H4 (cell line): ENCODE measurements at places on chromosomes 3 and 15.

- DNase-seq: no peak
Measured at GRCh38 chr3:127394031-127394430, 106.2 kb upstream of the PRR20G start.

DNA sequence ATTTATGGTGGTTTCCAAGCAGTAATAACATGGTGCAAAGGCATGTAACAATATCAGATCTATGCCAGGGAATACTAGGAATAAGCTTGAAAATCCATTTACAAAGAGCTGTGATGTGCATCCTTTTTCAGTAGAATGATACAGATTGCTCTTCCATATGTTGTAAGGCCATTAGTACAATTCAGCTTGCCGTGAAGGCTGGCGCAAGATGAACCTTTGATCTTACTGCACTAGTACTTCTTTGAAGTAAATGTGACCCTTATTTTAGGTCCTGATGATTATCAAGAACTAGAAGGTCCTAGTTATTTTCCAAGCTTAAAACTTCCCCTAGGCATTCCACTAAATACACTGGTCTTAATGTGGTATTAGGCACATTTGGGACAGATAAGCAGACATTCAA, 210.1 kb upstream of the CD96 start:
- no peak for DNase-seq

- DNase-seq: no peak
Measured at GRCh38 chr3:124168271-124168670, 176.3 kb upstream of the ROPN1 start.

DNA sequence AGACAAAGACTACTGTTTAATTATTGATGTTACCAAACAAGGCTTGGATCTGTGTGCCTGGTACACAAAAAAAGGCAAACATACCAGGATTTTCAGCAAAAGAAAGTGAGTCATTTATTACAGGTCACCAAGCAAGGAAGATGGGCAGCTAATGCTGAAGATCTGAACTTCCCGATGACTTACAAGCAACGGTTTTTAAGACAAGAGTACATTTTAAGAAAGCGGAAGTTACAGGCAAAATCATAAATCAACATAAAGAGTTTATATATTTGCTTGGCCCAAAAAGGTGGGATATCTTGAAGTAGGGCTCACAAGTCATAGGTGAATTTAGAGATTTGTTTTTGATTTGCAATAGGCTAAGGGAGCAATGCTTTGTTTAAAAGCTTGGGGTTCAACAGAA, 125.4 kb upstream of the SPATA16 start:
- DNase-seq: no peak

DNA sequence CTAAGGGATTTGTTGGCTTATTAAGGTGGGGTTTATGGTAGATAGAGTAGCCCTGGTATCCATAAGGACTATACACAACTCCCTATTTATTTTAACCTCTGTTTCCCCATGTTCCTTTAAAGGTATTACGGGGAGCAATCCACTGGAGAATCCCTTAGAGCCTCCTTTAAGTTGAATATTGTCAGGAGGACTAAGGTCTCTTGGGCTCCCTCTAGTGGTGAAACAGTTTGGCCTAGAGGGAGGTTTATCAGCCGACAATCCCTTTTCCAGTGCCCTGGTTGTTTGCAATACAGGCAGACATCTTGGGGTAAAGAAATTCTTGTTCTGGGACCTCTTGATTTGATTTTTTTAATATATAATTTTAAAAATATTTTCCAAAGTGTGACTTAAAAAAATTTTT, 12.9 kb downstream of the OPA1 start:
- DNase-seq: peak; percentile 64

- DNase-seq: no peak
Measured at GRCh38 chr15:92822216-92823144, 77.6 kb upstream of the CHD2 start.

DNA sequence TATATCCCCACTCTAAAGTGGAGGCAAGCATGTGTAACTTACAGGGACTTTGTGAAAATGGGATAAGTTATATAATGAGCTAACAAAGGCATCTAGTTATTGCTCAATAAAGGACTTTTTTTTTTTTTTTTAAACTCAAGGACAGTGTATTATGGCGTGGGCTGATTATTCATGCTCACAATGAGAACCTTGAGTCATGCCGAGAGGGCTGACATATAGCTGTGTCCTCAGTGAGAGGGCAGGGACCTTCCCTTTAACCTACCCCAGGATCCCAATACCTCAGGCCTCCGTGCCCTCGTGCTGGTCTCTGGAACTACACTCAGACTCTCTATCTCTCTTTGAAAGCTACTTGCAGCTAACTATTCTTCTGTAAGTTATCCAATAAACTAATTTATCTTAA, 319.9 kb upstream of the ICE2 start:
- no peak for DNase-seq

DNA sequence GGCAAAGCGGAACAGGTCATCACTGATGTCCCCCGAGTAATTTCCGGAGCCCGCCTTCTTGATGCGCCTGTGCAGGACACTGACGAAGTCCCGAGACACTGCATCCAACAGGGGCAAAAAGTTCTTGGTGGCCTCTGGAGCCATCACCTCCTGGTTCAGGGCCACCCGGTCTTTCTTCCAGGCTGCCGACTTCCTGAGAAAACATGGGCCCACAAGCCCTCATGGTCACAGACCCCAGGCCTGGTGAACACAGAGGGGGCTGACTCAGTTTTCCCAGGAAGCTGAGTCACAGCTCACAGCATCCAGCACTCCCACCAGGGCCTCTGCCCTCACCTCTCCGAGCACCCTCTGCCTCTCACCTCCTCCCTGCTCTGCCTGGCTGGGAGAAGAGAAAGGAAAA, 22.4 kb downstream of the CYP11A1 start:
- no peak for DNase-seq

DNA sequence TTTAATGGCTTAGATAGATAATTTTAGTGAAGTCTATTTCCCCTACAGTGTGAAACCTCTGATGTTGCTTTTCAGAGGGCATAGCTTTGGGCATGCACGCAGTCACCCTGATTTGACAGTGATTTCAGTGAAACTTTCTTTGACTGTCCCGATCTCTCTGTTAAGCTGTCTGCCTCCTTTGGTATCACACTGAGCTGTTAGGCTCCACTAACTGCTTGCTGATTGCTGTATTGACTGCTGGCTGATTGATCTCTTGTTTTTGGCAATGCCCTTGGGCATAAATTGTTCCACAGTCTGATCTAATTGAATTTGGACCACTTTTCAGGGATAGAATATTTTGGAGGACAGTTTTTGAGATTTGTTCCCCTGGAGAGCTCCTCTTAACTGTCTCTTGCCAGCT, 68.5 kb upstream of the CCDC54 start:
- DNase-seq: no peak

DNA sequence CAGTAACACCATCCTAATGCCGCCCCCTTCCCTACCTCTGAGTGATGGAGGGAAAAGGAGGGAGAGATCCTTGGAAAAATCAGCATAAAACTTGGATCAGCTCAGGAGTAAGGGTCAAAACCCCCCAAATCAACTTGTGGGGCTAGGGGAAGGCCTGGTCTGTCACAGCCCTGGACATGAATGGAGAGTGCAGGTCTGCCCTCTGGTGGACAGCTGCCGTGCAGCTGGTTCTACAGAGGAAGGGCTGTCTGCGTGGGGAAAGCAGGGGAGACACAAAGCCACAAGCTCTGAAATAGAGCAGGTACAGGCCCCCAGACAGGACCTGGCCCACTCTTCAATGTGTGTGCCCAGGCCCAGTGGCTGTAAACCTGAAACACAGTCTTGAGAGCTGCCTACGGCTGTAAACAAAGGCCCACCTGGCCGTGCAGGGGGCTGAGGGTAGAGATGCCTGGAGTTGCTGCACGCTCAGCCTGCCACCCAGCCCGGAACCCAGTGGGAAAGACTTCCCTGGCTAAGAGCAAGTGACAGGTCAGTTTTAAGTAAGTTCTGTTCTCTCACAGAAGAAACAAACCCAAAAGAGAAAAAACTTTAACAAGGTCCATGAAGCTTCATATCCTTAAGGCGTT, 16.4 kb downstream of the CLK3 start:
- DNase-seq: peak; percentile 35

- DNase-seq: no peak
Measured at GRCh38 chr3:188287762-188288505, 134.0 kb downstream of the LPP start.

- peak; percentile 69 for DNase-seq
Measured at GRCh38 chr3:127588806-127589577, 1.5 kb downstream of the TPRA1 start.

- no peak for DNase-seq
Measured at GRCh38 chr3:12921736-12922135, 80.4 kb upstream of the RPL32 start.

GRCh38 chr3:8490079-8490552, 11.5 kb upstream of the LMCD1 start:
- peak; percentile 44 for DNase-seq
